CD4-positive, alpha-beta memory T cell (primary cell): ENCODE measurements at places on chromosomes 3 and 15. TPM values are rescaled to one million over a fixed set of nuclear protein-coding genes. Genes with fewer than 3 reads are reported as not detected.

MNS1 gene
- polyA plus RNA-seq: not detected

DGKG gene
- not detected for polyA plus RNA-seq

STRIT1 gene
- polyA plus RNA-seq: not detected

DNA sequence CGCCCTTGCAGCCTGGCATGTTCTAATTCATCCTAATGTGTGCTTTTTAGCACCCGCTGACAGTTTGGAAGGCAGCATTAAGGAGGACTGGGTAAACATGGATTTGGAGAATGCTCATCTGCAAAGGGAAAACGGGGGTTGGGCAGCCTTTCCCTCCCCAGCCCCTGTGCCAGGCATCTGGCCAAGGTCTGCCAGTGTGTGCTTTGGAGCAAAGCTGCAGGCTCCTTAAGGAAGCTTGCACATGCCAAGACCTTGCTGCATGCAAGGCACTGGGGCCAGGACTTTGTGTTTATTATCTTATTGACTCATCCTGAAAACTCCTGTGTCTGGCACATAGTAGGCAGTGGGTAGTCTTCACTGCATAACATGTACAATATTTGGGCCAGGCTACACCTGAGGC, 20.1 kb downstream of the FAM3D start:
- no peak for DNase-seq

DNA sequence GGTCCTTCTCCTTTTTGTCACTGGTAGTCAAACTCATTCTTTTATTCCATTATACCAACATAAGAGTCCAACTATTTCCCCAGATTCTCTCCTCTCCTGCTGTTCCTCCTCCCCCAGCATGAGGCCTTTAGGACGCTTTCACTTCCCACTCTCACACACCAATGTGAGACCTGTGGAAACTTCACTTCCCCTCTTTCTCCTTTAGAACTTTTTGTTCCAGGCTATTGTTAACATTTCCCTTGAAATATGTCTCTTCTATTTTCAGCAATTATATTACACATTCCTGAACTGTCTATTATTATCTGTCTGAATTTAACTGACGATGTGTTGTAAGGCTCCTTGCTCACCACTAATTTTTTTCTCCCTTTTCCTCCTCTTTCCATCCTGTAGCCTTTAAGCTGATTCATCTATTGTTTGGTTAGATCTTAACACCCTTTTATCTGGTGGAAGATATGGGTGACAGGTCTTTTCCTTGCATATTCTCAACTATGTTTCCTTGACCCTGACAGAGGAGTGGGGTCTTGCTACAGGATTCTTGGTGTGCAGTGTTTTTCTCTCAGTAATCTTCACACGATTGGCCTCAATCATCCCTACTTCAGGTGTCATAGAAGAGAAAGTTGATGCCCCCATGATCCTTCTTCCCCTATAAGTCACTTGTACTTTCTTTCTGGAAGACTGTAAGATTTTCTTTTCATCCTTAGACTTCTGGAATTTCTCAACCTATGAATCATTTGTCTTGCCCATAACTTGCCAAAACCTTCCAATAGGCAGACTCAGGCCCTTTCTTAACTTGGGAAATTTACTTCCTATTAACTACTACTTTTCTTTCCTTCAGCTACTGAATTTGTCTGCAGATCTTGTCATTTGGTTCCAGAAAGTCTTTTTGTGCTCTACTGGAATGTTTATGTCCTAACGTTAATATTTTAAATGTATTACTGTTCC, 5.9 kb downstream of the CYP19A1 start:
- DNase-seq: no peak

DNA sequence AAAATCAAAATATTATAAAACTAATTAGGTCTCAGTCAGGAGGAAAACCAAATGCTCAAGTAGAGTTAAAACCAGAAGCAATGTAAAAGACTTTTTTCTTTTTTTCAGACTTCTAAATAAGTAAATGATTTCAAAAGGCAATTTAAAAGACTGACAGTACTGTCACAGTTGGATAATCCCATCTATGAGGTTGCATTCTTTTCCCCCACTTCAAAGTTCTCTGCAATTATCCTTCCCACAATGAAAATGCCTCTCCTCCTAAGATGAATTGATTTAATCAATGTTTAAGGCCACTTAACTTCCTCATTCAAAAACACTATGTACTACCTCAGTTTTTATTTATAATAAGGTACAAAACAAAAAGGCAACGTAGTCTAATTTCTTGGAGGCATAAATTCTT, 8.1 kb downstream of the MRPL3 start:
- no peak for DNase-seq

- DNase-seq: no peak
Observed at GRCh38 chr15:45101749-45102148, 12.2 kb downstream of the DUOX2 start.

GRCh38 chr3:141330718-141331376, 37.5 kb upstream of the ZBTB38 start:
- DNase-seq: no peak

- DNase-seq: no peak
Observed at GRCh38 chr15:66078929-66079275, 174.6 kb downstream of the MEGF11 start.
